ENCODE measurements at places on chromosomes 16 and 17.
A peak's percentile ranks its signal among the peaks of the same experiment; 100 is the strongest.

- DNase-seq: no peak
Observed at GRCh38 chr17:330993-331701, 21.5 kb downstream of the RPH3AL start.

DNA sequence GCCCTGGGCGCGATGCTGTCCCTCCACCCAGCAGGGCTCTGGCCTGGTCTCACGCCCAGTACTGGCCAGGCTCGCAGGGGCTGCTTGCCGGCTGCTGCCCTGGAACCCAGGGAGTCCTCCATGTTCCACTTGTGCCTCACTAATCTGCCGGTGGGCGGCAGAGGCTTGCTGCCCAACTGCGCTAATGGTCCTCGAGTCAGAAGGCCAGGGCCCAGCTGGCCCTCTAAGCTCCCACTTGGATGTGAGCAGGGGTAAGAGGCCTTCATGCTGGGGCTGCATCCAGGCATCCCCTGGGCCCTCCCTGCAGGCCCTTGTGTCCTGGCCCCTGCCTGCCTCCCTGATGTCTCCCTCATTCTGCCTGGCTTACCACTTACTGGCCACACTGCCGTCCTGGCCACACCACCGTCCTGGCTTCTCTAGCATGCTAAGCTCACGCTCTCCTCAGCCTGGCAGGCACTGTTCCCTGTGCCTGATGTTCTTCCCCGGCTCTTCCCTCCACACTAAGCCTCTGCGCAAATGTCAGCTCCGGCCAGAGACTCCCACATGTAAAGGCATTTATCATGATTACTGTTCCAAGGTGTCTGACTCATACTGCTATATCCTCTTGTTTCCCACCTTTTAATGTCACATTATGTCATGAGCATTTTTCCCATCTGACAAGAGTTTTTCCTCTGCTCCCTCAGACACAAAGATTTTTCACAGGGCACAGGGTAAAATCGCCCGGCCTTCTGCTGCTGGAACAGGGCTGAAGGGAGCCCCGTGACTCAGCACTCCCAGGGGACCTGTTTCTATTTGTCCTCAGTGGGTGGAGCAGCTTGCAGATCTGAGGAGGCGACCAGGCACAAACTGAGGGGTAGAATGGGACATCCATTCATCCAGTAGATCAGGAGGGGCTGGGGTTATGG is 15.9 kb downstream of the B9D1 start:
- no peak for DNase-seq

- DNase-seq: no peak
Observed at GRCh38 chr17:64341181-64341580, 49.5 kb downstream of the PECAM1 start.

DNA sequence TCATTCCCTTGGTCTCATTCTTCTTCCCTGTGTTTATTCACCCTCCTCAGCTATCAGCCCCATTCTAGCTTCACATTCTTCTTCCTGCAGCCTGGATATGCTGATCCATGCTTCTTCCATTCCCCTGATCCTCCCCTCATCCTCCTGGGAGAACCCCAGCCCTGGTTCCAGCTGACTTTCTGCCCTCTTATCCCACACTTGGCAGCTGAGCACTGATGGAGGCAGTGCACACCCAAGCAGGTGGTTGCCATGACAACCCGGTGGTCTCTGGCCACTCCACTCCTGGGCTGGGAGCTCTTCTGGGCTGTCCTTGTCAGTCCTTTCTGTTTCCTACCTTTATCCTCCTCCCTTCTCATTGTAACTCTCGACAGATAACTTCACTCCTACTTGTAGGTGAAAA is 16.7 kb upstream of the TUBG2 start:
- no peak for DNase-seq

DNA sequence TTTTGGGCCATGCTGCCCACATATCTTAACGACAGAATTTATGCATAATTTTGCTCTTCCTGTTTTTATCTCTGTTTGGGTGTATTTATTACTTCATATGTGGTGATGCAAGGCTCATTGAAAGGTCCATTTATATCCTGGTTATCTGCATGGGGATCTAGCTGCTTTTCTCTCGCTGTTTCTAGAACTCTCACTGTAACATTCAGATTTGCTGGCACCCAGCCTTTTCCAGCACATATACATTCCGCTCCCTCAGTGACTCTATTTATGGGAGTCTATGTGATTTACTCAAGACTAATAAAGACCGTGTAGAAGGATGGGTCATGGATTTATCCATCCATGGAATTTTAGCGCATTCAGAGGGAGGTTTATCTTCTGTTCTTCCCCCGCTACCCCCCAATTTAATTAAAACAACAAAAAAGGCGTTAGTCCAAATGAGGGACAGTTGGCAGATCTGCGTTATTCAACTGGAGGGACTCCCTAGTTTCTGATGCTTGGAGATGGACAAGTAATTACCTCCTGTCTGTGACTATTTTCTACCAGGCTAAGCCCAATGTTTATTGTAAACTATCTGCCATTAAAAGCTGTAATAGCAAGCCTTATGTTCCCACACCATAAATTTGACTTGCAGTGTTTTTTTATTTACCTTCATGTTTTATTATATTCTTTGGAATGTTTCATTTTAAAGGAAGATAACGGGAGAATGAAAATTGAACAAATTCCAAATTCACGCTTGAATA is 19.8 kb upstream of the MARCHF10 start:
- DNase-seq: no peak

DNA sequence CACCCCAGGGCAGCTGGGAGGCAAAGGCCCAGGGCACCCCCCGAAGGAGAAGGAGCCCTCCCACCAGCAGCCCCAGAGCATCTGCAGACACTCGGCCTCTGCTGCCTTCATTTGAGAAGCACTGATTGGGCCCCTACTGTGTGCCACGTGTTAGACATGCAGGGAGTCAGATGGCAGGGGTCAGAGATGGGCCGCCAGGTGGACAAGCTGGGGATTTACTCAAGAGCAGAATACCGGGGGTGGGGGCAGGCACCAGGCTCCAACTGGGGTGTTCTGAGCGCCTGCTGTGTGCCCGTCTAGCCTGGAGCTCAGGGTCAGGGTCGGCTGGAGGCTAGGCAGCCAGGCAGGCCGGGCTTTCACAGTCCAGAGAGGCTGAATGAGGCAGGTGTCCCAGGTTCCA is 18.7 kb downstream of the TPSG1 start:
- no peak for DNase-seq

DNA sequence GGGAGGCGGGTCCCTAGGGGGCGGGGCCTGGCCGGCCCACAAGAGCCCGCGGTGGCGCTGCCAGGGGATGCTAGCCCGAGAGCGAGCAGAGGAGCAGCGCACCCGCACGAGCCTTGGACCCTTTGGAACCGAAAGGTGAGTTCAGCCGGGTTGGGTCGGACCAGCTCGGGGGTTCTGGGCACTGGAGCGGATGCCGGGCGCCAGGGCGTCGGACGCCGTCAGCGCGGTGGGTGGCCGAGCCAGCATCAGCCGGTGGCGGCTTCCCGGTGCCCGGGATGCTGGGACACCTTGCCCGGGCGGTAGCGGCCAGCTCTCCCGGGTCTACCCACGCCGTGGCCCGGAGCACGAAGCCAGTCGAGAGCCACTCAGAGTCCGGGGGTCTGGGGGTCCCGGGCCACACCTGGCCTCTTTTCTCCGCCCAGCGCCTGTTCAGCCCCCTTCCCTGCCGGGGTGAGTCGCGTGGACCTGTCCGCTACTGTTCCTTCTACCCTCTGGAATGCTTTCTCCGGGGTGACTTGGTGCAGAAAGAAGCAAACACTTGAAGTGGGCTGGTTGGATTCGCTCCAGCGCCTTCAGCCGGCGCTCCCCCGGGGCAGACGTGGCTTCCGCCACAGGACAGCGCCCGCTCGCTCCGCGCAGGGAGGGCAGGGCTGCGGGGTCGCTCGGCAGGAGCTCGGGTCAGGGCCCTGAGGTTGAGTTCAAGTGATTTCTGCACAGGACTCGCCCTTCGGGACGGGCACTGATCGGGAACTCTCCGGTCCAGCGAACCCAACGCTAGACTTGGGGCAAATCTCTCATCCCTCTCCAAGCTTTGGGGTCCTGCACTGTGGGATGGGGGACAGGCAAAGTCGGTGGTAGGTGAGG is at the start of gene SCNN1G:
SCNN1G (plus strand) TSS at position 67 of the 864 bp plus-strand sequence. CDS start 3,527 bp downstream, outside the sequence.
- no peak for DNase-seq

DNA sequence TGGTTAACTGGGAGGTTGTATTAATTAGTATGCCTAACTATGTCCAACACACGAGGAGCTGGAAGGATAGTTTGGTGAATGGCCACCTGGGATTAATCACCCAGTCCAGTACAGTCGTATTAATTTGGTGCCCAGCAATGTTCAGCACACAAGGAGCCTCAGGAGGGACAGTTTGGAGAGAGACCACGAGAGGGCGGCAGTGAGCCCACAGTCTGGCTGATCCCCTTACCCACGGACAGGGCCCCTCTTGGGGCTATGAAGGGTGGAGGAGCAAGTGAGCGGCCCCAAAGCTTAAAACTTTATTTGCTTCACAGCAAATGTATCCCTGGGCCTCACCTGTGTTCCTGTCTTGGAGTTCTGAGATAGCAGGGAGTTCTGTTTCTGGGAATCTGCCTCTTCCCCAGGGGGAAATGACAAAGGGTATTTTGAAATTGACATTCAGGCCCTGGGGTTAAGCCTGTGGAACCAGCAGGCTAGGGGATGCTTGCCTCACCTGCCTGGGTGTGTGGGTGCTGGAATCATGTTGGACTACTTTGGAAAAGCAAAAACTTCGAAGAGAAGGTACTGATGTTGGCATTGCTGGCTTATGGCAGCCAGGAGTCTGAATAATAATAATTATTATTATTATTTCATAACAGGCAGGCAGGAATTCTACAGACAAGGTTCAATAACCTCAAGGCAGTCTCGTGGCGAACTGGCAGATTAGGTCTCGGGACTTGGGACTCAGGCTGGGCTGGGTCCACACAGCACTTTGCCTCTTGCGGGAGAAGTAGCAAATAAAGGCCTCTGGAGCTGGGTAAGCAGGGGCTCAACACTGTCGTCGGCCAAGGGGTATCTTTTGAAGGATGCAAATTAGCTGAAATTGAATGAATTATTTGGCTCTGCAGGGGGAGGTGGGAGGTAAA is 227.6 kb upstream of the ASIC2 start:
- DNase-seq: no peak

DNA sequence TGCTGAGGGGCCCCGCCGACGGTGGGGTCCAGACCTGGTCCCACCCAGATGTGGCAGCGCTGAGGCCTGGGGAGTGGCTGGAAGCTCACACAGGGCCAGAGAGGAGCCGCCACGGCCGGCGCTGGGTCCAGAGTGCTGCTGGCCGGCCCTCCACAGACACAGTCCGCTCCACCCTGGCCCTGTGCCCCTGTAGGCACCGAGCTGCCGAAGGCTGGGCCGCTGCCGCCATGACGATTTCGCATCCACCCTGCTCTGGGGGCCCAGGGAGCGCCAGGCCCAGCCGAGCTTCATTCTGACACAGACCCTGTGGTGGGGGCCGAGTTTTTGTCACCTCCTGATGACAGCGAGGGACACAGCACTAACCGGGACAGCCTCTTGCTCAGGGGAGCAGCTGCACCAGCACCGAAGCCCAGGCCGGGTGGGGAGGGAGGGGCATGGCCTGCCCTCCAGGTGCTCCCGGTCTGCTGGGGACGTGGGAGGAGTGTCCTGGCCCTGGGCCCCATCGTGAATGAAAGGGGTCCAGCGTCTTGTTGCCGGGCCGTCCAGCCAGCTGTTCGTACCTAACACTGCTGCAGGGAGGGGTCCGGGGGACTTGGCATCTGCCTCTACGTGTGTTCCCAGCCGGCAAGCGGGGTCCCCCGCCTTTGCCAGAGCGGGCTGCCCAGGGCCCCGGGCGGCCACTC is 27.1 kb upstream of the SSTR5 start:
- DNase-seq: no peak

DNA sequence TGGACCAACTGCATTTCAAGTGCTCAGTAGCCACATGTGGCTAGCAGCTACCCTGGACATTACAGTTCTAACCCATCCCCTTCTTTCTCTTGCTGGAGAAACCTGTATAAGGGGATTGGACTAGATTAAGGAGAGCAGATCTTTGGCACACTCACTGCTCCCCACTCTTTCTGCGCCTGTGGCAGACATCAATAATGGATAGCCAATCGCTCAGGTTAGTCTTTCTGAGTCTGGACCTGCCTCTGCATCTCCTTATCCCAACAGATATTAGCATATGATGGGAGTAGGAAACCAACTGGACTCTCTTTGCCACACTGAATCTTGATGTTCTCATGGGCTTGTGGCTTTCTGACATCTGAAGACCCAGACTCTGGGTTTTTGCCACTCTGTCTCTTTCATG is 81.7 kb downstream of the IRX5 start:
- DNase-seq: no peak

GRCh38 chr16:27786221-27786922 is 236.4 kb downstream of the KATNIP start:
- no peak for DNase-seq

- DNase-seq: no peak
Observed at GRCh38 chr17:71934520-71934919, 186.3 kb upstream of the SOX9 start.

- DNase-seq: no peak
Observed at GRCh38 chr17:40419559-40420331, 2.0 kb upstream of the TOP2A start.

DNA sequence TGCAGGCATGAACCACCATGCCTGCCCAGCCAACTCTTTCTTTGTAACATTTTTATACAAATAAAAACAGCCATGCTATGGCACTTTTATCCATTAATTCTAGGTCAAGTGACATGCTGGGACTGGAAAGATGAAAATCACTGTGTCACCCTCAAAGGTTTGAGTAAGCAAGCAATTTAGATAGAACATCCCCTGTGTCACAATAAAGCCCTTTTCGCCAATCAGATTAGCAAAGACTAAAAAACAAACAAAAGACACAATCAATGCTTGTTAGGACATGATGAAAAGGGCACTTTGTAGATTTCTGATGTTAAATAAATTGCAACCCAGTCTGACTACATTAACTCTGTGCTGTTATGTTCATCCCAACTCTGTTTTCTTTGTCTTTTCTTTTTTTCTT is 26.4 kb downstream of the CHP2 start:
- DNase-seq: no peak

- no peak for DNase-seq
Observed at GRCh38 chr16:88716601-88717001, 10.3 kb downstream of the CTU2 start.

DNA sequence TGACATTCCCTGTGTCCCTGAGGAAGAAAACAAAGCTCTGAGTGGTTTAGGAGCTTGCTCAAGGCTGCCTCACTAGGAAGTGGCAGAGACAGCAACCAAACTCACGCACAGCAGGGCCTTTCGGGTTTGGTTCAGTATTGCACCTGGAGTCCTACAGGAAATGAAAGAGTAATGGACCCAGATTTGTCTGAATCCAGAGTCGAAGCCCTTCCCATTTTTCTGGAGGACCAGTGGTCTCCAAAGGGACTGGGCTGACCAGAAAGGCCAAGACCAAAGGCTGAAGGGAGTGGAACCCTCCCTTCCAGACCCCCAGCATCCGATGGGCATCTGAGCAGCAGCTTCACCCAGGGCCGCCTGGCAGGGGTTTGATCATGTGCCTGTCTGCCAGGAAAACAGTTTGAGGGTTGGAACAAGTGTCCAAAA is 85.5 kb upstream of the RPL38 start:
- no peak for DNase-seq

- peak; percentile 34 for DNase-seq
Observed at GRCh38 chr17:57622683-57623433, 122.2 kb downstream of the CCDC182 start.

DNA sequence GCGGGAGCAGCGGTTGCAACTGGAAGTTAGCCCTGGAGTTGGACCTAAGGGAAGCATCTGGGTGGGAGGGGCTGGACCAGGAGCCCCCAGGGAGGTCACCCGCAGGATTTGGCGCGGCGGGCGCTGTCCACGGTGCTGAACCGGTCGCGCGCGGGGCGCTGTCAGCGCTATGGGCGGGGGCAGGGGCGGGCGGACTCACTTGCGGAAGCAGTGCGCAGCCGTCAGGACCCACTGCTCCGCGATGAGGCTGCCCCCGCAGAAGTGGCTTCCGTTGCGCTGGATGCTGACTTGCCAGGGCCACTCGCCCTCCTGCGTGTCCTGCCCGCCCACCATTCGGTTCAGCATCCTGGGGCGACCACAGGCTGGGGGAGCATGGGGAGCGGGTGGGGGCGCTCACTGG is 4.5 kb downstream of the PRSS27 start:
- no peak for DNase-seq

Data from NCI-H1048 (cell line).